ENCODE measurements at places on chromosomes 2 and 18.

DNA sequence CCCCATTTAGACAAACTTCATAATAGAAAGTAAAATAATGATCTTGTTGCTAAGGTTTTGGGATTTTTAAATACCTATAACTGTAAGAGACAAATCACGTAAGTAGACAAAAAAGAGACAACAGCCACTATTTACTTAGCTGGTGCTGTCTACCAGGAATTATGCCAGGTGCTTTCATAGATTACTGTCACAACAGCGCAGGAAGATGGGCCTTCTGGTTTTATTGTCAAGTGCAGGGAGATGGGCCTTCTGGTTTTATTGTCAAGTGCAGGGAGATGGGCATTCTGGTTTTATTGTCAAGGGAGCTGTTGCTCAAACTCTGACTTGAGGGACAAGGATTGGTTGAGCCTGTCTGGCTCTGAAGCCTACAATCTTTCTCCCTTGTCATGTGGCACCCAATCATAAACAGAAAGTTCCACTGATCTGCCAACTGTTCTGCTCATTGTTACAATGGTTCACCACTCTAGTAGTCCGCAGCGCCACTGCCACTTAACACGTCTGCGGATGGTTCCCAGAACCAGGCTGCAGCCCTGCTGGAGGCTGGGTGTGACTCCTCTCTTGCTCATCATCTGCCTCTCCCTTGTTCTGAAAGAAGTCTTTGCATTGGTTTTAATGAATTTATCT lies 95.0 kb downstream of the RNF144A start:
- no peak for DNase-seq

DNA sequence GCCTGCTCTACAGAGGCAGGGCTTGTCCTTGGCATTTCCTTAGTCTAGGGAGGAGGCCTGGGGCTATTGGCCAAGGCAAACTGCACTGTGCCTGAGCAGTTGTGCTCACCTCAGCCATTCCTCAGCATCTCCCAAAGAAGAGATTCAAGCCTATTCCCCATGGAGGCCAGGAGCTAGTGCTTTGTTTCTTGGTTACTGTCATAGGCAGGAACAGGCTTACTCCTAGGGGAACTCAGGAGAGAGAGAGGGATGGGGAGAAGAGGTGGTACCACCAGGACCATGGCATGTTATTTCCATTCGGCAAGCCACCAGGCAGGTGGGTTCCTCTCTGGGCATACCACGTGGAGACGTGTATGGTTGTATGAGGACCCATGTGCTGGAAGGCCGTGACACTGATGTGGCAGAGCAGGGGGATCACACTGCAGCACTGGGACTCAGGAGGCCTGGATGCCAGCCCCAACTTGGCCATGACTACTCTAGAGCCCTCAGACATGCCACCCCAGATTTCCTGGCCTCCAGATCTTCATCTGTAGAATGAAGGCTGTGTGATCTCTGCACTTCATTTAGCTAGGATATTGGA lies 233.7 kb downstream of the LOXHD1 start:
- no peak for DNase-seq

- no peak for DNase-seq
These were observed 37.9 kb upstream of the C1GALT1C1L start for GRCh38 chr2:43714164-43714563.

GRCh38 chr2:79993144-79993543 lies 311.4 kb downstream of the LRRTM1 start:
- no peak for DNase-seq

GRCh38 chr18:65651192-65651591 lies 99.6 kb upstream of the CDH7 start:
- DNase-seq = no peak

- no peak for DNase-seq
These were observed 53.8 kb downstream of the TRAPPC12 start for GRCh38 chr2:3433339-3433699.

GRCh38 chr2:157806426-157807077 lies 69.6 kb downstream of the ACVR1 start:
- DNase-seq = no peak

GRCh38 chr18:7950380-7951136 lies 383.4 kb downstream of the PTPRM start:
- no peak for DNase-seq

- no peak for DNase-seq
These were observed at the start of gene LHCGR for GRCh38 chr2:48755473-48755872. Gene LHCGR (minus strand): TSS chr2:48755724. CDS start chr2:48755671, 53 bp downstream.

DNA sequence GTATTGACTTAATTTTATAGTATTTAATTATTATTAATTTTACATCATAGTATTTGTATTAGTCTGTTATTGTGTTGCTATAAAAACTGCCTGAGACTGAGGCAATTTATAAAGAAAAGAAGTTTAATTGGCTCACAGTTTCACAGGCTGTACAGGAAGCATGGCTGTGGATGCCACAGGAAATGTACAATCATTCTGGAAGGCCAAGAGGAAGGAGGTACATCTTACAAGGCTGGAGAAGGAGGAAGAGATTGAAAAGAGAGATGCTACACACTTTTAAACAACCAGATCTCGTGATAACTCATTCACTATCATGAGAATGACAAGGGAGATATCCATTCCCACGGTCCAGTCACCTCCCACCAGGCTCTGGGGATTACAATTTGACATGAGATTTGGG lies 2019.4 kb upstream of the PIK3C3 start:
- DNase-seq = no peak

DNA sequence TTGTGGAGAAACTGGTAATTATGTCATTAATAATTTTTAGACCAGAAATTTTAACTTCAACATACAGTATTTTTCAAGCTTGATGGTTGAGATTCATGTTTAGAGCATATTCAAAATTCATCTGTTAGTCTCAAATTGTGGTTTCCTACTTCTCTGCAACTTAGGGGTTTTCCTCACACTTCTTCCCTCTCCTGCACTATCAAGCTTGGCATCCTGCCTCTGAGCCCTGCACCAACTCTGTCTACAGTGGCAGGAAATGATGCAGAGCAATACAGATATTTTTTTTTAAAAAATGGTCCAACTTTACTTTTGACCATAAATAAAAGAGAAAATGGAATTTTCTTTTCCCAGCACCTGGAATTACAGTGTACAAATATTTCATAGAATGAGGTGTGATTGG lies 247.3 kb downstream of the NUP35 start:
- DNase-seq = no peak

DNA sequence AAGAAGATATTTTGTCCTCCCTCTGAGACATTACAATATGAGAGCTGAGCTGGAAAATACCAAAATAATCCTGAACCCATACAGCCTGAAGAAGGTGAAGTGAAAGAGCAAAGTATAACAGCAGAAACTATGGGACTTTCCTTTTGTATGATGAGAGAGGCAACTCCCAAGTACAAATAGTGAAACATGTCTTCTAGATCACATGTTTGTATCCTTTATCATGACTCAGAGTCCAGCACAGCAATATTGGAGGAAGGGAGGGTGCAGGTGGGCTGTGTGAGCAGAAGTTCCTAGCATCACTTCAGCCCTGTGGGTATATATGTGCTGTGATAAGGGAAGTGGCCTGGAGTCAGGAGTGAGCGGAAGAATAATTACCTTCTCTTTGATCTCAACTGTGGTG lies 265.6 kb upstream of the NRXN1 start:
- no peak for DNase-seq

DNA sequence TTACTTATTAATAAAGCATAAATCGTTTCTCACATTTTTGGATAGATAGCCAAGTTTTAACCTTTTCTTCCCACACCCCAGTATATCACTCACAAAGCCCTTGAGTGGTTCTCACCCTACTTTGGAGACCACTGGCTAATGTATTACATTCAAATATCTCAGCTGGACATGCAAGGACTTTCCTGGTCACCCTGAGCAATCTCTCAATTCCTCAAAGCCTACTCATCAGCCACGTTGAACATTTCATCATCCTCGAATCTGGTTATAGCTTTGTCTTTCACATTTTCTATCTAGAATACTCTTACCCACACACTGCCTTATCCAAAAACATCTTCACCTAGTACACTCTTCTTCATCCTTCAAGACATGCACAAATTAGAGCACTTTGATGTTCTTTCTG lies 71.1 kb upstream of the MAPRE2 start:
- DNase-seq = no peak

- DNase-seq = peak; percentile 65
These were observed 259.3 kb downstream of the AGPS start for GRCh38 chr2:177651833-177652232.

DNA sequence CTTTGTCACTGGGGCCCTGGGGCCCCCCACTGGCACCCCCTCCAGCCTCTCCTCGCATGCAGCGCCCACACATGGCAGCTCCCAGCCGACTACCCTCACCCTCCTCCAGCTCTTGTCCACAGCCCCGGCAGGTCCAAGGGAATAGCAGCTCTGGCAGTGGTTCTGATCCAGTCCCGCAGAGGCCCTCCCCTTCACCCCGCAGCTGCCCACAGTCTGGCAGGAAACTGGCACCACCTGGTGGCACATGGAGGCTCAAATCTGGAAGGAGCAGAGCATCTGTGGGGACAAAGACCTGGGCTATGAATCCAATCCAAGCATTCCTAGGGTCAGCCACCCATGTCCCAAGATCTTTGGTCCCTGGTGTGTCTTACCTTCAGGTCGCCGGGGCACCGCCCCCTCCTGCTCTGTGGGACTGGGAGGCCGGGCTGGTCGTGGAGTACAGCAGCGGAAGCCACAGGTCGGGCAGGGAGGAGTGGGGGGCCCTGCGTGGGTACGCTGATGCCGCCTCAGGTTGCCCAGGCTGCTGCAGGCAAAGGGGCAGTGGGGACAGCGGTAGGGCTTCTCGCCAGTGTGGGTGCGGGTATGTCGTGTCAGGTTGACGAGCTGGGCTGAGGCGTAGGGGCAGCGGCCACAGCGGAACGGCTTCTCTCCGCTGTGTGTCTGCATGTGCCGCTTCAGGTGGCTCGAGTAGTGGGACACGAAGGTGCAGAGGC lies 2.3 kb downstream of the ZNF513 start:
- no peak for DNase-seq

GRCh38 chr2:161901460-161901859 lies 172.6 kb downstream of the DPP4 start:
- DNase-seq = no peak

- DNase-seq = no peak
These were observed 104.6 kb downstream of the SP3 start for GRCh38 chr2:173860566-173860965.
